ENCODE measurements at places on chromosomes 7 and 10.

GRCh38 chr10:35040760-35041501 is 49.2 kb downstream of the CUL2 start:
- DNase-seq: no peak

GRCh38 chr10:78385599-78385998 is 351.9 kb downstream of the RPS24 start:
- DNase-seq: no peak

DNA sequence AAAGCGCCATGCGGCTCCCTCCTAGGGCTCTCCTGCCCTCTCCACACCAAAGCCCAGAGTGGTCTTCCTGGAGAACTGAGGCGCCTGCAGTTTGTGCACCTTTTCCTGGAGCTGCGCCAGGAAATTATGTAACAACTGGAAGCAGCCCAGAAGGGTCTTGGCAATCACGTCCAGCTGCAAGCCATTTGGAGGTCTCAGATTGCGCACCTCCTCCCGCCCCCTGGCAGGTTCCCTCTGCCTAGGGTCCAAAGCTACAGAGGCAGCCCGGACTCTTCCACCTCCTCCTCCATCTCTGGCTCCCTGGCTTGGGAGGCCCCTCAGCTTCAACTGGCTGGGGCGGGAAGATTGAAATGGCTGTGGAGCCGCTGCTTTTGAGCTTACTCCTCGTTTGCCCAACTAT is 34.0 kb upstream of the SFTPD start:
- DNase-seq: no peak

GRCh38 chr10:70773965-70774809 is 11.0 kb downstream of the TBATA start:
- no peak for DNase-seq

DNA sequence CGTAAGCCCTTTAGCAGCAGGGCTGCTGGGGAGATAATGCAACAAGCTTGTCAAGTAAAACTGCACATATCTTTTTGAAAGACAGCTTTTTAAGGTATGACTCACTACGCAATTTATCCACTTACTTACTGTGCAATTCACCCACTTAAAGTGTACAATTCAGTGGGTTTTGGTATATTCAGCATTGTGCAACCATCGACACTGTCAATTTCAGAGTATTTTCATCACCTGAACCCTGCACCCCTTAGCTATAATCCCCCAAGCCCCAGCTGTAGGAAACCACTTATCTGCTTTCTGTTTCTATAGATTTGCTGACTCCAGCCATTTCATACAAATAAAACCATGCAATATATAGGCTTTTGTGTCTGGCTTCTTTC is 168.0 kb downstream of the PTPN20 start:
- no peak for DNase-seq

- DNase-seq: no peak
These were observed 147.5 kb downstream of the WDR37 start for GRCh38 chr10:1203704-1204103.

DNA sequence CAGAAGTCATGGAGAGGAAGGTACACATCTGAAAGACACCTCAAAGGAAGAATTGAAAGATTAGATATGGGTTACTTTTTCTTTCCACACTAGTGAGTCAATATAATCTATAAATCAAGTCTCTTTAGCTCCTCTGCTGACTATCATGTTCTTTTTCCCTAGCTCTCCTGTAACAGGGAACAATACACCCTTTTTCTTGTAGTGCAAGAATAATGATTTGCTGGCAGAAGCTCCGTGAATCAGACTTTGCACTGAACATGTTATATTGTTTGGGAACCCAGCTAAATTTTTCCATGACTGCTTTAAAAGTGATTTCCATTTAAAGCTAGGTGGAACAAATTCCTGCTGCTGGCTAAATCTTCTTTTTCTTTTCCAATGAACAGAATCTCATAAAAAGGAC is 756.6 kb upstream of the C7orf33 start:
- DNase-seq: no peak

- no peak for DNase-seq
These were observed 765.8 kb upstream of the POM121L12 start for GRCh38 chr7:52269669-52270068.

- peak; percentile 33 for DNase-seq
These were observed at the start of gene SLC16A12 for GRCh38 chr10:89535171-89536012. TSS of gene SLC16A12 (minus strand) at chr10:89535594. CDS start at chr10:89462578, 73,016 bp downstream.

DNA sequence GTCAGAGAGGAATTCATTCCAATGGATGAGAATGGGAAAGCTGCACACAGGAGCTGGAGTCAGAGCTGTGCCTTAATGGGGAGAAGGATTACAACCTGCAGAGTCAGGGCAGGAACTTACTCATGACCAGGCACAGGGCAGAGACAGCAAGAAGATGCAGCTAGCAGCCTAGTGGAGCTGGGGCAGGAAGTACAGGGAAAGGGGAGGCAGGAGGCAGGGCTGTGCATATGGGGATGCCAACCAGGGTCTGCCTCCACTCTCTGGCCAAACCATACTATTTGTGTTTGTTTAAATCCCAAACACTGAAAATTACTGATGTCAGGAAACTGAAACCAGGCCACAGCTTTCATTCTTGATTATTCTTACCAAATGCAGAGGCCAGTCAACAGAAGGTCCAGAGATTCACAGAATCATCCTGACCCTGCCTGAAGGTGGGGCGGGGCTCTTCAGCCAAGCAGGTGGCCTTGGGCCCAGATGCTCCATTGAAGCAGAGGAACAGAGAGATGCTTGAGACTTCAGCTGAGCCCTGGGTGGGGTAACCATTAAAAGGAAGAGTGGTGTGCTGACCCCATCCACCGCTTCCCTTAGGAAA is 461.9 kb downstream of the KCNMA1 start:
- no peak for DNase-seq

DNA sequence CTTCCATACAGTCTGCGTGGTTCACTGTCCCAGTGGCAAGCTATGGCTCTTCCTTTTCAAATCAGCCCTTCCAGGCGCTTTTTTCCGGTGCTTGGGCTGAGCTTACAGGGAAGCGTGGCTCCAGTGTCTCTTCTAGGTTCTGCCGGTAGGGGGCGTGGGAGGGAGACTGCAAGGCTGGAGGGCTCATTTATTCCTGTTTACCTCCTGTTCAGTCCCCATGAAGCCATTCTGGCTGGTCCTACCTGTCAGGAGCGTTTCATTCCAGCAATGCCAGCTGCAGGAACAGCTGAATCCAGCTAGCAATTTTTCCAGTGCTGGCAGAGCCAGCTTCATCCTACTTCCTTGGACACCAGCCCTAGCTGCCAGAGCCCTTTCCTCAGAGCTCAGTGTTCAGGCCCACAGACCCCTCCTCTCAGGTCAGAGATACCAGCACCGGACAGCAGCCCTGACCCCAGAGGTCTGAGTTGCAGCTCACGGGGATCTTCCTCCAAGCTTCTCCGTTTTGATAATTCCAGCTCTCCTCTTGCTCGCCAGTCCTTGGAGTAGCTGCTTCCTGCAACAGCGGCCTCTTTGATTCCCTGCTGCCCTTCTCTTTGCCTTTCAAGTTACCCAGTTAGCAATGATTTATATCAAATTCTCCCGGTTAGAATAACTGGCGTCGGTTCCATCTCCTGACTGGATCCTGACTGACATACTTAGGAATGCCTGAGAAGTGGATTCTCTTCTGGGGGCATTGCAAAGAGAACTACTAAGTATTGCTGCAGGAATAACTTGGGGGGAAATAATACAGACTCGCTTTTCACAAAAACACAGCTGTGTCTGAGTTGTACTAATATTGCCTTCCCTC is 129.8 kb downstream of the FRMD4A start:
- DNase-seq: peak; percentile 25

- no peak for DNase-seq
These were observed 478.6 kb downstream of the PLXNA4 start for GRCh38 chr7:132097550-132098134.

Data from ACHN (cell line).